ENCODE measurements at places on chromosomes 5 and 9.
A peak's percentile ranks its signal among the peaks of the same experiment; 100 is the strongest.

GRCh38 chr5:143014017-143014651, 244.0 kb downstream of the ARHGAP26 start:
- DNase-seq: no peak

- no peak for DNase-seq
These were observed 274.1 kb downstream of the SMARCA2 start for GRCh38 chr9:2289263-2289662.

GRCh38 chr9:135391759-135392158, 87.8 kb upstream of the PPP1R26 start:
- DNase-seq: no peak

DNA sequence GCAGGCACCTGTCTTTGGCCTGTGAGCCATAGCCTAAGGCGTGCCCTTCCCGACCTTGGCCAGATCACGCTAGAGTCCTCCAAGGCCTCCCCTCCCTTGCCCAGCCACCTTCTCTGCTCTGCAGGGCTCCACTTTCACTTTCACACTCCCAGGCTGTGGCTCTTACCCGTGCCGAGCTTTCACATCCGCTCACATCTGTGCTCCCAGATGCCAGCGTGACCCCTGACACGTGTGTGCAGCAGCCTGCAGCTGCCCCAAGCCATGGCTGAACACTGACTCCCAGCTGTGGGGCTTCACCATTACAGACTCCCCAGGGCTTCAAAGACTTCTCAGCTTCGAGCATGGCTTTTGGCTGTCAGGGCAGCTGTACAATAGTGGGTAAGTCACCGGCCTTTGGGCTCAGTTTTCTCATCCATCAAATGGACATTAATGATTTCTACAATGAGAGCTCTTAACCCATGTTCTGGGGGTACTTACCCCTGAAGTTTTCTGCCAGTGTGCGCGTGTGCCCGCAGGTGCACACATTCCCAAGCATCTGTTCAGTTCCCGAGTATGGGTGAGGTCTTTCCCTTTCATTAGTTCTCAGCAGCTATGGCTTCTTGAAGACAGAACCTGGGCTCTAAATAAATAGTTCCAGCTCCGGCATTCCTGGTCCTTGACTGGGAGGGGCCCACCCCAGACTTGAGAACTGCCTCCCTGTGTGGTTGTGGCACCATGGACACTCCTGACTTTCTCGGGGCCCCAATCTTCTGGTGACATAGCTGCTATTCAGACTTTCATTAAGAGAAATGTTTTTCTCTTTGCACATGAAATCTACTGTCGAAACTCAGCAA, 118.6 kb downstream of the RGS3 start:
- peak; percentile 98 for DNase-seq

DNA sequence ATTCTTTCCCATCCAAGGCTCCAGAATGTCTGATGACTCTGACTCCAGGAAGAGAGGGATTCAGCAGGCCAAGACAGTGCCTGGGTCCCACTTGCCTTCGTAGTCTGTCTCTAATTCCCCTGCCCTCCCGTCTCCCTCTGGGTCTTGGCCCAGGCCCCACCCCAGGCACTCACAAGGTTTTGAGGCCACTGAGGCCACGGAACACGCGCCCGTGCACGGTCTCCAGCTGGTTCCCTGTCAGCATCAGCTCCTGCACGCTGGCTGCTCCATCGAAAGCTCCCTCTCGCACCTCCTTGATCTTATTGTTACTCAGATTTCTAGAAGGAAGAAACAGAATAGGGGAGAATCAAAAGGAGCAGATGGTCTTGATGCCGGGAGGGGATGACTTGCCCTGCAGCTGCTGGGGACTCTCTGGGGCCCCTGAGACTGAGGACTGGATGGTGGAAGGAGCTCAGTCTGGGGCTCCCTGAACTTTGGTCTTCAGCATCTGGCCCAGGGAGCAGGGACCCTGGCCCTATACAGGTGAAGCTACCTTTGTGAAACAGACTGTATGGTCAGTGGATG, 174.6 kb upstream of the PANK3 start:
- no peak for DNase-seq

GRCh38 chr5:169248996-169249395, 51.9 kb downstream of the SLIT3 start:
- no peak for DNase-seq

DNA sequence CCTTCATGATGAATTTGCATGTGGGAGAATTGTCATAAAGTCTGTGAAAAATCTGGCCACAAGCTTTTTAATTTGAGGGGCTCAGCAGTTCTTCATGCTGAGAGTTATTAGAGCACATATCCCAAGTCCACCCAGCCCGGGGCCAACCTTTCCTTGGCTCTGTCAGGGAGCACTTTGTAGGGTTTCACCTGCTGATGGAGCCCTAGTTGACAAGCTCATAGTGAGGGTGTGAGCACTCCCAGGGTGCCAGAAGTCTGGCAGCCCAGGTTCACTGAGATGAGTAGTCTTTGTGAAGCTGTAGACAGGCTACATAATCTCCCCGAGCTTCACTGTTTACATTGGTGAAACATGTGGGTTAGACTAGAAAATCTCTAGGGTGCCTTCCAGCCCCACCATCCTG, 97.2 kb upstream of the NREP start:
- DNase-seq: no peak

DNA sequence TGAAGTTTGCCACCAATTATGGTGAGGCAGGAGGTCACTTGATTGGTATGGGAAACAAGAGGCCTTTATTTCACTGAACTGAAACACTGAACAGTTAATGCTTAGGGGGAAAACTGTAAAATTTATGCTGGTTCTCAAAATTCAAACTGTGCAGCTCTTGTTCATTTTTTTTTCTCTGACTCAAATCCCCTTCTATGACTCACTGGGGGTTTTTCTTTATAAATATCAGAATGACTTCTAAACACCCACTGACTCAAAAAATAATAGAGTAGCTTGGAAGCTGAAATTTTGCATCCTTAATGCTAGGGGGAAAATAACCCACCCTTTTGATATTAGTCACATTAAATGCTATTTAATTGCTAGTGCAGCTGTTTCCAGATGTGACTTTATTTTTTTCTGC, 24.1 kb upstream of the OTP start:
- DNase-seq: no peak

DNA sequence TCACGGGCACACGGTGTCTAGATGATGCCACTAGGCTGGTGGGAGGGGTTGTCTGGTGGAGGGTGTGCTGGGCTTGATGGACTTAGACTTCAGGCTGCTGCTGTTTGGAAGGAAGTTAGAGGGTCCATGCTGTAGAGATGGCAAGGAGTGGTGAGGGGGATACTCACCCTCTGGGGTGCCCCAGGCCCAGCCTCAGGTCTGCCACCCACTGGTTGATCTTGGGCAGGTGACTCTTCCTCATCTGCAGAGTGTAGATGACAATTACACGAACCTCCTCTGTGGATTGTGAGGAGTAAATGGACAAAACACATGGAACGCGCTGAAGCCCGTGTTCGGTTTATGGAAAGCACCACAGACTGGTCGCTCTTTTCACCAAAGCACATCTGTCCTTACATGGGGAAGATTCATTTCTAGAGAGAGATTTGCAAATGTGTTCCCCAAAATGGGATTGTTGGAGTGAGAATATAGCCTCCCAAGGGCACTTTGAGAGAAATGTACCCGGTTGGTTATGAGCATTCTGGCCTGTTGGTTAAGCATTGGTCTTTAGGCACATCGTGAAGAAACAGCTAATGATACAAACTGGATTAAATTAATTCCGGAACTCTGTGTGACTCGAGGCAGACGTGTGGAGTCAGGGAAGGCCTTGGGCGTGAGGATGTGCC, 58.2 kb downstream of the ZNF618 start:
- no peak for DNase-seq

- DNase-seq: no peak
These were observed 466.4 kb upstream of the SMC2 start for GRCh38 chr9:103627731-103628130.

- DNase-seq: no peak
These were observed 42.0 kb downstream of the PBX3 start for GRCh38 chr9:125789196-125789595.

GRCh38 chr9:20070336-20070735, 281.5 kb upstream of the SLC24A2 start:
- DNase-seq: no peak

DNA sequence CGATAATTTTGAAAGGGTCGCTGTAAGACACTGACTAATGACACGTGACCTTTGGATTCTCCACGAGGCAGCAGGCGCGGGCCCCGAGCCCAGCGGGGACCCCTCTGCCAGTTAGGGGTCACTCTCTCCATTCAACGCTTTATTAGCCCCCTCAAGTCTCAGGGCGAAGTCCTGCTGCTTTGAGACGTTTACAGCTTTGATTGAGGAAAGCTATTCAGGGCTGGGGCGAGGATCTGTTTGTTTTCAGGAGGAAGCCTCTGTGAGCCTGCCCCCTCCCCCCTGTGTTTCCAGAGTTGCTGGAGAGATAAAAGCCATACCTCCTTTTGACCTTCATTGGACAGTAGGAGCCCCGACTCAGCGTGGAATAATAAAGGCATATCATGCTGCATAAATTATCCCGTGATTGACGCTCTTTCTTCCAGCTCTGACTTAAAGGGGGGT, 31.4 kb upstream of the MSX2 start:
- no peak for DNase-seq

DNA sequence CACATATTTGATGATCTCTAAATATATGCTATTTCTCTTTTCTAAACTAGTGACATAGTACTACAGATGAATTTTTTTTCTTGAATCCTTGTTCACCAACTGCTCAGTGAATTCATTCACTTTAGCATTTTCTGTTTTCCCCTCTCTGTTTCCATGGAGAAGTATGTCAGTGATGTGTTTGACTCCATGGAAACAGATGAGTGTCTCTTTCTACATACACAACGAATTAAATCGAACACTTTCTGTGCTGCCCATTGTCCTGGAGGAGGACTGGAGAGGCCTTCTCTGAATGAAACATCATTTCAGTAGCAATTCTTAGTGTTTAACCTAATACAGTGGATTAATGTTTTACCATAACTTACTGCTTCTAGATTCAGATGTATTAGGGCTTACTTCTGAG, 9.5 kb downstream of the INVS start:
- peak; percentile 23 for DNase-seq

- no peak for DNase-seq
These were observed 290.9 kb upstream of the RGMB start for GRCh38 chr5:98482321-98483300.

- no peak for DNase-seq
These were observed at the start of gene SH3GL2 for GRCh38 chr9:17578911-17579793. TSS of gene SH3GL2 (plus strand) at chr9:17579066.

GRCh38 chr5:65802080-65802479, 80.1 kb downstream of the NLN start:
- DNase-seq: no peak

- DNase-seq: no peak
These were observed 19.2 kb downstream of the ANKHD1 start for GRCh38 chr5:140420665-140421361.

DNA sequence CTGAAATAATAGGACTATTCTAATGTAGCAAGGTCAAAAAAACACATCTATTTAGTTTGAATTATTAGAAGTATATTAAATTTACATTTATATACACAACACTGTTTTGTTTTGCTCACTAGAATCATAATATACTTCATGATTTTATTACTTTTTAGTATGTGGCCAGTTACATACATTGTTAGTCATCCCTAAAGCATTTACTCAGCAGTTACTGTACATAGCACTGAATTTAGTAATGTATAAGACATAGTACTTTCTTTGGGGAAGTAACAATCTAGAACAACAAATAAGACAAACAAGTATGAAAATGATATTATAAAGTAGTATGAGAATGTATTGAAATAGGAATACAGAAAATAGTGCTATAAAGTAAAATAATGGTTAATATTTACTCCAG, 28.2 kb downstream of the ERCC8 start:
- DNase-seq: no peak

GRCh38 chr5:58116346-58116745, 343.5 kb downstream of the PLK2 start:
- no peak for DNase-seq

Measured in MV-4-11 (cell line).